ENCODE measurements at places on chromosomes 3 and 15.
A peak's percentile ranks its signal among the peaks of the same experiment; 100 is the strongest.

GRCh38 chr3:16506884-16507577 is 6.5 kb downstream of the RFTN1 start:
- DNase-seq, result no peak

DNA sequence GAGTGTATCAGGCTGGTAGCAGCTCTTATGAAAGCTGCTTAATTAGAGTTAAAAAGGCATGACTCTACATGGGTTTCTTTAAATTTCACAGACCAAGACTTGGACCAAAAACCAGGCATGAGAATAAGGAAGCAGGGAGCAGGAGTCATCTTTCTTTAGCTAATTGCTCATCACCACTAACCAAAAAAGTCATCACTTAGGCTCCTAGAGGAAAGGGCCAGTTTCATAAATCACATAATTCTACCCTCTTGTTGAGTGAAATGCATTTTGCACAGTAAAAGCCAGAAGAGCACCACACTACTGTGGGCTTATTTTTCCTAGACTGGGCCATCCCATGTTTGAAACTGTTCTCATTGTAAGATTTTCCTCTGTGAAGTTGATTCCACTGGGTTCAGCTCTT is 175.6 kb downstream of the GREM1 start:
- DNase-seq, result no peak

DNA sequence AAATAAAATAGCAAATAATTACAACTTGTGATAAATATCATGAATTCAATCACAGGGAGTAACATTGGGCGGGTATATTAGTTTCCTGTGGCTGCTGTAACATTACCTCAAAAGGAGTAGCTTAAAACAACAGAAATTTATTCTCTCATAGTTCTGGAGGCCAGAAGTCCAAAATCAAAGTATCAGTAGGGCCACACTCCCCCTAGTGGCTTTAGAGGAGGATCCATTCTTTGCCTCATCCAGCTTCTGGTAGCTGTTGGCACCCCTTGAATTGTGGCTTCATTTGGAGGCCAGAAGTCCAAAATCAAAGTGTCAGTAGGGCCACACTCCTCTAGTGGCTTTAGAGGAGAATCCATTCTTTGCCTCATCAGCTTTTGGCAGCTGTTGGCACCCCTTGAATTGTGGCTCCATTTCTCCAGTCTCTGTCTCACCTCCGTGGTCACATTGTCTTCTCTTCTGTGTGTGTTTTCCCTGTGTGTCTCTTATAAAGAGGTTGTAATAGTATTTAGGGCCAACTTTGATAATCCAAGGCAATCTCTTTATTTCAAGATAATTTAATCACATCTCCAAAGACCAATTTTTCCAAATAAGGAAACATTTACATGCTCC is 3.1 kb upstream of the CFAP20DC start:
- peak; percentile 33 for DNase-seq

DNA sequence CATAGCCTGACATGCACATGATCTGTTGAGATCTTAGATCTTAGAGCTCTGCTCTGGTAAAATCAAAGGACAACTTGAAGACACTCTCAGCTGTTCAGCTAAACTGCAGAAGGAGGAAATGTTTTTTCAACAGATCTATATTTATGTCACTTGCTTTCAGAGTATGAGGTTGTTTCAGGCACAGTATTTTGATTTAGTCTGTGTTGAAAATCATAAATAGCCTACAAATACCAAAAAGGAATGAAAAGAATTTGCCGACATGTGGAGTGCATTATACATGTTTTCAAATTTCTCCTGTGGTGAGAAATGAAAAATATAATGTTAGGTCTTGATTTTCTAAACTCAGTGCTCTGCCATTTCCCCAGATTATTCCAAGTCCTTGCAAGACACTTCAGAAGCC is 1118.4 kb downstream of the TBL1XR1 start:
- no peak for DNase-seq

DNA sequence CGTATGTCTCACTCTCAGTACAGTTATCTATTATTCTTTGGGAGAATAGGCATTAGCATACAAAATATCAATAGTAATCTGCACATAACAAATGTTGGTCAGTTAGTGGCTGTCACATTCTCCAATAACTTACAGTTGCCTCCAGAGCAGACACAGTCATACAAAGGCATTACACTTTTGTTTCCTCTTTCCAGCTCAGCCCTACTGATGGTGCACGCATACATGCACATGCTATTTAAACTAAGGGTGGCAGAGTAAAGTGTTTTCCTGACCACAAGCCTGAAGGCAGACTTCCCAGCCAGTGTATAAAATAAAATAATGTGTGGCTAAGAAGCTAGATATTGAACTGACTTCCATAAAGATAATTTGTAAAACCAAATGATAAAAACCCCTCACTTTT is 47.6 kb downstream of the PHLDB2 start:
- DNase-seq, result no peak

DNA sequence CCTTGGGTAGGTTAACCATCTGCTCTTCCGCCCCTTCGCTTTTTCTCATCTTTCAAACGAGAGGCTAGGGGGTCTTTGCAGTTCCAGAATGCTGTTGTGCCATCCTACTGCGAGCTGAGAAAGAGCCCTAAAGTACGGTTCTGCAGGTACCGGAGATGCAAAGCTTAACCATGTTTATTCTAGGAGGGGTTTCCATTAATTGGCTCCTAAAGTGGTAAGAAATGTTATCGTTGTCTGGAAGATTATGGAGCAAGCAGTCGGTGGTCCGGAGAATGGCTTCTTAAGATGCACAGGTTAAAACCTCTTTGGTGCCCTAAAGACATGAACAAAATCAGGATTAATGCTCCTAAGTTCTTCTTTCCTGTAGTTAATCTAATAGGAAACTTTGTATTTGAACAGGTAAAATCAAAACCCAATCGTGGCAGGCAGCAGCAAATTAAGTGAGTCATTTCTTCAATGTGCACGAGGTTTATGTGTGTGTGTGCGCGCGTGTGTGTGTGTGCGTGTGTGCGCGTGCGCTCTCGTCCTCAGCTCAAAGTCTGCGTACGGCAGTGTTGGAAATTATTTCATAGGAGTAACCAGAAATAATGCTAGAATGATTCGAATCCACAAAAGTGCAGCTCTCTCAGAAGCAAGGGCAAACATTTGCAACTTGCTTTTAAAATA is 772 bp downstream of the FAM81A start:
- no peak for DNase-seq

GRCh38 chr3:124924741-124925140 is 9.8 kb downstream of the MUC13 start:
- no peak for DNase-seq

- DNase-seq, result no peak
Measured at GRCh38 chr3:155598671-155599070, 146.2 kb downstream of the PLCH1 start.

- DNase-seq, result no peak
Measured at GRCh38 chr3:107665351-107665750, 142.6 kb downstream of the BBX start.
